ENCODE measurements at places on chromosomes 1 and 21.

GRCh38 chr1:241622669-241623068 is 17.5 kb downstream of the CHML start:
- DNase-seq = no peak

- no peak for DNase-seq
Measured at GRCh38 chr1:61141288-61142042, 59.1 kb downstream of the NFIA start.

GRCh38 chr1:22362626-22363402 is 88.8 kb upstream of the ZBTB40 start:
- DNase-seq = no peak

DNA sequence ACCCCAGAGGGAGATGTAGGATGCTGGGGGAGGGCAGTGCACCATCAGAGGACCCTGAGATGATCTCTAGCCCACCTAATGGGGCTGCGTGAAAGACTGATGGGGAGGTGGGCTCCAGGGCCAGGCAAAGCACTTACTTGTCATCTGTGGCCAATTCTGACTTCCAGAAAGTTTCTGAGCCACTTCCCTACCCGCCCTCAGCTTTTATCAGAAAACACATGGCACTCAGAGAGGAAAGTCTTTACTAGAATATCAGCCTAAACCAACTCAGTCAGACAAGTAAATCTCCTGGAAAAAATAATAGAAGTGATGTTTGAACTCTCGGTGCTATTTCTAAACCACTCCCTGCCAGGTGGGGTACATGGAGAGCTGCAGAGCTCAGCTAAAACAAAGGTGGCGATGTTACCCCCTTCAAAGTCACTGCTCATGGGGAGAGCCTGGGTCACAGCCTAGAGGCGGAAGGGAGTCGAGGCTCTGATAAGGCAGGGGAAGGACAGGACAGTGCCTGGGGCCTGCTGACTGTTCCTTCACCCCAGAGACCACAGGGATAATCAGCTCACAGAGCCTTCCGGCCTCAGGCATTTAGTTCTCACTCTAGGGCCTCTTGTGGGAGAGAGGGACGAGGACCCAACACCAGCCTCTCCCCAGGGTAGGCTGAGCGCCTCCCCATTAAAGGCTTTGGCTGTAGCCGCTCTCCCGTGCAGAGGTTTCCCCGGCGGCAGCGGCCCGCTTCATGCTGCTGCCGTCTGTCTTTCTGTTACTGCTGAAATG is 14.2 kb downstream of the SMIM12 start:
- no peak for DNase-seq

- no peak for DNase-seq
Measured at GRCh38 chr1:47980501-47980900, 16.7 kb downstream of the TRABD2B start.

GRCh38 chr1:47417170-47418044 is 1.3 kb downstream of the FOXE3 start:
- DNase-seq = no peak

DNA sequence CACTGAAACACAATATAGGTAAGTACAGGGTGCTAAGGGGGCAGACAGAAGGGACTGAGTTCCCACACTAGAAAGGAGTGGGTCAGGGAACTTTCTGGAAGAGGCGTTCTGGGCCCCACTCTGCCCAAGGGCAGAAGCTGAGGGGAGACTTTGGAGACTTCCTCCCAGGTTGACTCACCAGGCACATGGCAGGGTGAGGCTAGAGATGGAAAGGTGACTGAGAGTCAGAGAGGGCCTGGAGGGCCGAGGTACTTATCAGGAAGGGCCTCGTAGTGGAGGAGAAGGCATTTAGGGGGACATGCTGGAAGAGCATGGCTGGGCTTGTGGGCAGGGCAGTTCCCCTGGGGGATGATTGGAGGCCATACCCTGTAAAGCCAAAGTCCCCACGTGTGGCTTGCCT is 159.9 kb upstream of the JUN start:
- no peak for DNase-seq

DNA sequence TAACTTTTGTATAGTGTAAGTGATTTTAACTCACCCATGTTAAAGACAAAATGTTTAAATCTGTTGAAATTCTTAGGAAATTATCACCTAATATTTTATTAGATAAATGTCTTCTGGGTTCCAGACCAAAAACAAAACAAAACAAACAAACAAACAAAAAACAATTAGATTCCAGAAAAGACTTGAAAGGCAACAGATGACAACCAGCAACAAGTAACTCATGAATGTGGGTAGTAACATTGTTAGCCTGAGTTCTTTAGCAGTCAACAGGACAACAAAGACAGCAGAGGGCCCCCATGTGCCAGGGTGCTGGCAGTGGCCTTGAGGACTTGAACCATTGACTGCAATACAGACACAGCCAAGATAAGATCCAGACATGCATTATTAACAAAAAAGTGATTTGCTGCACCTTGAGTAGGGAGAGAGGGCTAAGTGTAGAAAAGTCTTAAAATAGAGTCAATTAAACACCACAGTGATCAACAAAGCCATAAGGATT is 2.4 kb upstream of the CD247 start:
- no peak for DNase-seq

GRCh38 chr1:180291004-180291403 is 60.9 kb downstream of the LHX4 start:
- DNase-seq = no peak

DNA sequence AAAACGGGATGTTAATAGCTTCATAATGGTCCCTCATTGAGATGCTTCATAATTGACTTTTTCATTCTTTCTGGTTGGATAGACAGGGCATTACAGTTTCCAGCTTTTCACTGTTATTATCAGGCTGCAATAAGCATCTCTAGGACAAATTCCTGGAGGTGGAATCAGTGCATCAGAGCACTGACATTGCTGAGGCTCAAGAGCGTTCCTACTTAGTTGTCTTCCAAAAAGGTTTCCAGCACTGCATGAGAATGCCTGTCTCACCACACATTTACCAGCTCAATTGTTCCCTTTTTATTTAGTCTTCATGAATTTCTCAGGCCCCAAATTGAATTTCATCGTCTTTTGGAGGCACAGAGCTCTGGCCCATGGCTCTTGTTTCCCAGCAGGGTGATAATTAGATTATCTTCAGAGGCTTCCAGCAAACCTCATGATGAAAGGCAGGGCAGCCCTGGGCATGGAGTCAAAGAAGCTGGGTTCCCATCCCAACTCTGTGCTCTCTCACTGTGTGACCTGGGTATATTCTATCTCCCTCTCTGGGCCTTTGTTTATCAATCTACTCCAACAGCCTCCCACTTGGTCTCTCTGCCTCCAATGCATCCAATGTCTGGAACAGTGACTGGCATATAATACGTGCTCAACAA is 451.4 kb downstream of the PTPRU start:
- DNase-seq = no peak

GRCh38 chr1:203283597-203283996 is 21.7 kb upstream of the BTG2 start:
- peak; percentile 4 for DNase-seq

DNA sequence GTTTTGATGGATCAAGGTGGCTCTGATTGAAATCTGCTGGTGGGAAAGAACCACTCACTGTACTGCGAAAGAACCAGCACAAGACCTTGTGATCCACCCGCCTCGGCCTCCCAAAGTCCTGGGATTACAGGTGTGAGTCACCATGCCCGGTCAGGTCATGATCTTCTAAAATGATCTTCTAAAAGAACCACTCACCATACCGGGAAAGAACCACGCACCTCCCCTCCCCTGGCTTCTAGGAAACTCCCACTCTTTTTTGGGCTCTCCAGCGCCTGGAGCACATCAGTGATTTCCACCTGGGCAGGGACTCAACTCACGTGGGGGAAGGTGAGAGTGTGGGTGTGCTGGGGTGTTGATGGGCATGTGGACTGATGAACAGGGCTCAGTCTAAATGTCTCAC is 7.9 kb upstream of the RAB7B start:
- DNase-seq = no peak

DNA sequence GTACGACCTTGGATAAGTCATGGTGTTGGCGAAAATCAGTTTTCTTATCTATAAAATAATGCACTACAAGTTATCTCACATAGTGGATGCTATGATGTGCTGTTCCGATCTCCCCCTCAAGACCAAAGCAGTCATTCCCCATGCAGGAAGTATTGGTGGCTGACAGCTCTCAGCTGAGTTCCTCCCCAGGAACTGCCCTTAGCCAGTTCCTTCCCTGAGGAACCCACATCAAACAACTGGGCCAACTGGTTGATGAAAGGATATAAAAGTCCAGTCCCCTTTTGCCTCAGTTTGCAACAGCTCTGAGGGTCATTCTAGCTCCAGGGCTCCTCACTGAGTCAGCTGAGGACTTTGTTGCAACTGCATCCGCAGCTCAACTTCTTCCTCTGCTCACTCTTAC is 16.1 kb upstream of the SLAMF1 start:
- no peak for DNase-seq

GRCh38 chr1:29286194-29286767 is 50.0 kb downstream of the PTPRU start:
- no peak for DNase-seq

DNA sequence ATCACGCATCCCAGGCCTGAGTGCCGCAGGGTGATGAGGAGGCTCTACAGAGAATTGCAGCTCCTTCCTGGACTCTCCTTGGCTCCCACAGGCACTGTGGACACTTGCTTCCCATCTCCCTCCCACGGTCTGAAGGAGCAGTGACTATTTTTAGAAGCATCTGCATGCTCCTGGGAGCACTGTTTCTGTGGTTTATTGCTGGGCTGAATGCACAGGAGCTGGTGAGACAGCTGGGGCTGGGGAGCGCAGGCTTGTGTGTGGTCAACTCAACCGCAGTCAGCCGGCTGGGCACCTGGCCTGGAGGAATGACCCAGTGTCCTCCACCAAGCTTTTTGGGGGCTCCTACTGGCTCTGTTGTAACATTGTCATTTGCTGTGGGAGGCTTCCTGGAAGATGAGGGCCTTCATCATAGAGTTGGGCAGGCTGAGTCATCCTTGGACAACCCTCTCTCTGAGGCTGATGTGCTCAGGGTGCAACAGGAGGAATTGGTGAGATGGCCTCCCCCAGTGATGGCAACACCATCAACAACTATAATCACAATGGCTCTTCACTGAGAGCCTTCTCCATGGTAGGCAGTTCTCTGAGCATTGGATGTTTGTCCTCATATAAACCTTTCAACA is 1.7 kb downstream of the NFASC start:
- no peak for DNase-seq

- DNase-seq = peak; percentile 80
Measured at GRCh38 chr1:3423245-3423829, 31.1 kb upstream of the ARHGEF16 start.

DNA sequence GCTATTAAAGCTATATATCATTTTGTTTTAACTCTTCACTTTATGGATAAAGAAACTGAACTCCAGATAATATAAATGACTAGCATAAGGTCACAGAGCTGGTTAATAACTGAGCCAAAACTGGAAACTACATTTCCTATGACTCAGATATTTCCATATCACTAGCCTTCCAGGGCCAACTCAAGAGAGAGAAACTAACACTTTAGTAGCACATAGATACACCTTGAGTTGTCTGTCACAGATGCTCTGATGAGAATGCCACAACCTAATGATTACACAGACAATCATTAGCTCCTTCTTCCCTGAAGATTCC is 40.7 kb downstream of the NME7 start:
- no peak for DNase-seq

DNA sequence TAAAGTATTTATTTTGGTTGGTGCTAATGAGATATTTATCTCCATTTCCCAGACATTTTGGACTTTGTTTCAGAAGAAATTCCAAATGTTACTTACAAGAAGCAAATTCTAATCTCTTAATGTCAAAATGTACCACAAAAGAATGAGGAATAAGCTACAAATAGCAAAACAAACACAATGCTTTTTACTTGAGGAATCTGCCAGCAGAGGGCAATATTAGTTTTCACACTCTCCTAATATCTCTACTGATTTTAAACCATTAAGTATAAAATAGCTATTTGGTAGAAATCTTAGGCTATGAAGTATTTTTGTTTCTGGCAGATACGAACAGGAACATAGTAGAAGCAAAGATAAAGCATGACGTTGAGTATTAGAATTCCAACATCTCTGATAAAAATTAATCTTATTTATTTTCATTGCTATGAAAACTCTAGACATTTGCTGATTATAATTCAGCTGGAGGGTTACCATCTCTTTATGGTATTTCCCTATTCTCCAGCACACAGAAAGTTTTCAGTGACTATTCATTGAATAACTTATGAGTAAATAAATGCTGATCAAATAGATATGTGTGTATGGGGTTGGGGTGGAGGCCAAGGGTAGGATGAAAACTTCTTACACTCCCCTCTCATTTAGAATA is 13.4 kb upstream of the HMCN1 start:
- no peak for DNase-seq

Measured in pancreas (tissue), 10 donors.